ENCODE measurements at places on chromosomes 6 and 20.

- DNase-seq = no peak
Measured at GRCh38 chr6:3282476-3283236, 23.9 kb downstream of the PSMG4 start.

DNA sequence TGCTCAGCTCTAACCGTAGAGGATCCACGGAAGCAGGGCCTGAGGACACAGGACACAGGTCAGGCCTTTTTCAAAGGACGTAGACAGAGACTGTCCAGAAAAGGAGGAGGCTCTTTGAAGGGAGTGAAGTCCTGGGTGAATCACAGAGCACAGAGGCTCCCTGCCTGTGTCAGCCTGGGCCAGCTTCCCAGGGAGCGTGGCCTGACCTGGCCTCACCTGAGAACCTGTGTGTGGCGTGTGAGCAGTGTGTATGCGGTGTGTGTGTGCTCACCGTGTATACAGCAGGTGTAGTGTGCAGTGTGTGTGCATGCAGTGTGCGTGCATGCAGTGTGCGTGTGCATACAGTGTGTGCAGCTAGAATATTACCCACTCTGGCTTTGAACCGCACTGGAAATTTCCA is 56.0 kb upstream of the FNDC1 start:
- DNase-seq = no peak

GRCh38 chr20:57938158-57939108 is 228.6 kb upstream of the PMEPA1 start:
- no peak for DNase-seq

- DNase-seq = no peak
Measured at GRCh38 chr6:43089874-43090558, 13.9 kb downstream of the PTK7 start.

DNA sequence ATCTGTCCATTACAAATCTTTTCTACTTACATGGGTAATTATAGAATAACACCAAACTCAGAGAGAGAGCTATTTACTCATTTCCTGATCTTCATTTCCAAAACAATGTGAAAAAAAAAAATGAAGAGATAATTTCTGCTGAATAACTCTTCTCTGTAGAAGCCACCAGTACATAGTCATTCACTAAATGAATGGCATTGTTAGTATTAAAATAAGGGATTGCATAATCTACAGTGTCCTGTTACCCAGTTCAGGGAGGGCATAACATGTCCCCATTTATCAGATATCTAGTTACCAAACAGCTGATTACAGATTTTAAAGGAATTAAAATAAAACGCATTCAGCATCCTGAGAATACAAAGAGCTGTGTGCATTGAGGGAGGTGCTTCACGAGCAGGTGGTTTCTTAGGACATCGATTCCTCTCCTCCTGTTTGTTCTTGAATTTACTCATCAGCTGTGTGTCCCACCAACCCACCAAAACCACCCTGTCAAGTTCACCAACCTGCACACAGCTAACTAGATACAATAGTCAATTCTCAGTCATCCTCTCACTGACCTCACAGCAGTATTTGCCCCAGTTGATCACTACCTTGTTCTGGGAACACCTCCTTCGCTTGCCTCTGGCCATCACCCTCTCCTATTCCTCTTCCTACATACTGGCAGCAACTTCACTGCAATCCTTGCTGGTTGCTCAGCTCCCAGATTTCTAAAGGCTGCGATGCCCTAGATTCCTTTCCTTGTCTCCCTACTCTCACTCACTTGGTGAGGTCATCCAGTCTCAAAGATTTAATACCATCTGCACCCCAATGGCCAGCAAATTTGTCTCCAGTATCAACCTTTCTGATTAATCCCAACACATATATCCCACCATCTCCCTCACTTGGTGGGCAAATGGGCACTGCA is 18.7 kb downstream of the CNKSR3 start:
- no peak for DNase-seq

DNA sequence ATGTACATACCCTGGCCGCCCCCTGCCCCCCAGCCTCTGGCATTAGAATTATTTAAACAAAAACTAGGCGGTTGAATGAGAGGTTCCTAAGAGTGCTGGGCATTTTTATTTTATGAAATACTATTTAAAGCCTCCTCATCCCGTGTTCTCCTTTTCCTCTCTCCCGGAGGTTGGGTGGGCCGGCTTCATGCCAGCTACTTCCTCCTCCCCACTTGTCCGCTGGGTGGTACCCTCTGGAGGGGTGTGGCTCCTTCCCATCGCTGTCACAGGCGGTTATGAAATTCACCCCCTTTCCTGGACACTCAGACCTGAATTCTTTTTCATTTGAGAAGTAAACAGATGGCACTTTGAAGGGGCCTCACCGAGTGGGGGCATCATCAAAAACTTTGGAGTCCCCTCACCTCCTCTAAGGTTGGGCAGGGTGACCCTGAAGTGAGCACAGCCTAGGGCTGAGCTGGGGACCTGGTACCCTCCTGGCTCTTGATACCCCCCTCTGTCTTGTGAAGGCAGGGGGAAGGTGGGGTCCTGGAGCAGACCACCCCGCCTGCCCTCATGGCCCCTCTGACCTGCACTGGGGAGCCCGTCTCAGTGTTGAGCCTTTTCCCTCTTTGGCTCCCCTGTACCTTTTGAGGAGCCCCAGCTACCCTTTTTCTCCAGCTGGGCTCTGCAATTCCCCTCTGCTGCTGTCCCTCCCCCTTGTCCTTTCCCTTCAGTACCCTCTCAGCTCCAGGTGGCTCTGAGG is 7.6 kb downstream of the CDKN1A start:
- DNase-seq = no peak

GRCh38 chr20:62546606-62547005 is 70.8 kb upstream of the GATA5 start:
- no peak for DNase-seq

DNA sequence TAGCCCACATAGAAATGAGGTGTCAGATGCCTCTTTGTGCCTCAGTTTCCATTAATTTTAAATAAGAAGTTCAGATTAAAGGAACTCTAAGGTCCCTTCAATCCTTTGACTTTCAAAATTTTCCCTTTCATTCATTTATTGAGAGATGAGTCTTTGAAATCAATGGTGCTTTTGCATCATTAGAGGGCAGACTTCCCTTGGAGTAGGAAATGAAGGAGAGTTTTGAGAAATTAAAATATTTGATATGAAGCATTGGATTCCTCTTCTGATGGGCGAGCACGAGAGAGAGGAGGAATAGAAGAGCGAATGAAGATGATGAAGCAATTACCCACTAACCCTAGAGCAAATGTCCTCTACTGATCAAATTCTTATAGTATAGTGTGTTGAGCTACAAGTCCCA is 105.7 kb downstream of the EDN1 start:
- DNase-seq = no peak

- no peak for DNase-seq
Measured at GRCh38 chr20:4802527-4802926, 80.8 kb downstream of the PRND start.

DNA sequence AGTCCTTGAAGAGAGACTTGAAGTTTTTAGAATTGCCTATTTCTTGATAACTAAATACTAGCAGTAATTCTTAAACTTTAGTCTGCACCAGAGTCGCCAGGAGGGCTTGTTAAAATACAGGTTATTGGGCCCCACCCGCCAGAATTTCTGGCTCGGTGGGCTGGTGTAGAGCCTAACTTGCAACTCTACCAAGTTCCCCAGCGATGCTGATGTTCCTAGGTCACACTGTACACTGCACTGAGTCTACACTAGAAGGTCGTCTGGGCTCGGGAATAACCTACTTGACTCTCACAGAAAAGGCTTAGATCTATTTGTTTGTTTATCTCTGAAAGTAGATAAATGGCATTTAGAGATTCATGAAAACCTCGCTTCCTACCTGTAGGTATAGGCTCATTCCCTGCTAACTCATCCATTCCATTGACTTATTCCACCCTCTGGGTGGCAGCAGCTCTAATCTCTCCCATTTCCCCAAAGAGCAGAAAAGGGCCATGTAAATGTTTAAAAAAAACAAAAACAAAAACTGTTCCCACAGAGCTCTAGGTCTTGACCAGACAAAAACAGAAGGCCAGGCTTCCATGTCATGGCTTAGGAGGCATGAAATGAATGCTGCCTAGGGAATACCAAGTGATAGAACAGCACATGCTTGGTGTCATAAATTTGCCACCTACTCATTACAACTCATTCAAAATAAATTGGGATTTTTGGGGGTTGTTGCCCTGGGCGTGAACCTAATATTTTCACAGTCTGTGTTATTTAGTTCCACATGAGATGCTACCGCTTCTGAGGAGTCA is 292.1 kb downstream of the ADGB start:
- no peak for DNase-seq

DNA sequence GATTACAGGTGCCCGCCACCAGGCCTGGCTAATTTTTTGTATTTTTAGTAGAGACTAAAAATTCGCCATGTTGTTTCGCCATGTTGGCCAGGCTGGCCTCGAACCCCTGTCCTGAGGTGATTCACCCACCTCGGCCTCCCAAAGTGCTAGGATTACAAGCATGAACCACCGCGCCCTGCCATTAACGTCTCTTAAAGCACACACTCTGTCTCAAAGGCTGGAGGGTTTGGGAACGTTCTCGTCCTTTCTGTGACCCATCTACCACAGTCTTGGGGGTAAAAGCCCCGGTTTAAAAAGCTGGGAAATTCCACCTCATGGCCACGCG is 57.8 kb upstream of the ARID1B start:
- no peak for DNase-seq

DNA sequence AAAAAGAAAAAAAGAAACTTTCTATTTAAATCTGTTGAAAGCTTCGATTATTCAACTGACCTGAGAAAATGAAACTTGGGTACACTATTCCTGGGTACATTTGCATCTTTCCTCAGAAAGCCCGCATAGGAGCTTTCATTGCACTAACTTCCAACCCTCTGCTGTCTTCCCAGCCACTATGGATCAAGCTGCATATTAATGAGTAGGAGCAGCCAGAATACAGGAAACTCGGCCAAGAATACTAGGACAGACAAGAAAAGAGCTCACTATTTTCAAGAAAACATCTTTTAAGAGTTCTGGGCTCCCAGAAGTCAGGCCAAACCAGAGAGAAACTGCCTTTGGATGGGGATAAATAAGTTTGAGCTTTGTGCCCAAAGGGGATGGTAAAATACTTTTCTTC is 135.0 kb upstream of the CCDC28A start:
- no peak for DNase-seq

- DNase-seq = no peak
Measured at GRCh38 chr6:53926505-53926904, 131.7 kb downstream of the LRRC1 start.

DNA sequence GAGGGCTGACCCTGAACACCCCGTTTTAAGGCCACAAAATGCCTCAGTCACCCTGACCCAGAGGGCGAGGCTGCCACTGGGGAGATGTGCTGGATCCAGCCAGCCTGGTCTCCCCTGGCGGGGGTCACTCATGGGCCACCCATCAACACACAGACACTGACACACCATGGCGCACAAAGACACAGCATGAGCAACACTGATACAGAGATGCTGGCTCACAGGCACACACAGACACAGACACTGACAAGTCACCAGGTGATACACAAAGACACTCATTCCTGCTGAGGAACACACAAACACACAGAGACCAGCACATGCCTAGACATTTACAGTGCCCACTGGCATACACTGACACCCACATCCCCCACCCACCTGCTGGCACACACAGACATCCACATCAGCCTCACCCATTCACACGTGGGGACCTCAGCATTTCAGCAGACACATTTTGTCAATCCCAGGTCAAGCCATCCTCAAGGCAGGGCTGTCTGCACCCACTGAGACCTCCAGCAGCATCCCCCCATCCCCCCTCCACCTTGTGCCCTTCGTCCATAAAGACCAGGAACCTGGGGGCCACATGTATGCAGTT is 63.4 kb downstream of the MDGA1 start:
- no peak for DNase-seq

- DNase-seq = no peak
Measured at GRCh38 chr6:121161886-121162285, 172.4 kb downstream of the TBC1D32 start.

DNA sequence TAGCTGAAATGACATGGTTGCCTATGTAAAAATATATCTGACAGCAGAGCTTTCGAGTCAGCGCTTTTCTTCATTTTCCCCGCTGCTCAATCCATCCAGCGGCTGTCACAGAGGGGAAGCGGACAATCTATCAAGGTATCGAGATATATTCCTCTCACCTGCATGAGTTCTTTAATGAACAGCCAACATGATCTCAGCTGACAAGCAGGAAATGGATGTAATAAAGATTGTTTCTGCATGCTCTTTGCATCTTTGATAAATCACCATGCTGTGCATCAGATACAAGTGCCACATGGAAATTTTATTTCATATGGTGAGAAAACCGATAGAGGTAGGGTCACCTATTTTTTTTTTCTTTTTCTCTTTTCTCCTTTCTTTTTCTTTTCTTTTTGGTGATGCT is 602.3 kb upstream of the MMS22L start:
- no peak for DNase-seq

DNA sequence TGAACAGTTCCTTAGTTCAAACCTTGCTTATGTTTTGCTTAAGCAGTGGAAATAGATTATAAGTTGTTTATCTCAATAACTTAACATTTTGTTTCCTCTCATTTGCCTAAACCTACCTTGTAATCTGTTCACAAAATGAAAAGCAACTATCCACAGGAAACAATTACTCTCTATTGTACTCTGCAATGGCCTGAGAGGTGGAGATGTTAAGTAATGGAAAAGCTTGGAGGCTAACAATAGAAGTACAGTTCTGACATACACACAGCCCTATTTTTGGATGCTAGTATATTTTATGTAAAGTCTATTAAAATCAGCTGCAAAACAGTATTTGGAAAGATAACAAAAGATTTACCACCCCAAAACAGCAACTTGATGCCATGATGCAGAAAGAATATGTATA is 82.1 kb downstream of the TINAG start:
- no peak for DNase-seq

DNA sequence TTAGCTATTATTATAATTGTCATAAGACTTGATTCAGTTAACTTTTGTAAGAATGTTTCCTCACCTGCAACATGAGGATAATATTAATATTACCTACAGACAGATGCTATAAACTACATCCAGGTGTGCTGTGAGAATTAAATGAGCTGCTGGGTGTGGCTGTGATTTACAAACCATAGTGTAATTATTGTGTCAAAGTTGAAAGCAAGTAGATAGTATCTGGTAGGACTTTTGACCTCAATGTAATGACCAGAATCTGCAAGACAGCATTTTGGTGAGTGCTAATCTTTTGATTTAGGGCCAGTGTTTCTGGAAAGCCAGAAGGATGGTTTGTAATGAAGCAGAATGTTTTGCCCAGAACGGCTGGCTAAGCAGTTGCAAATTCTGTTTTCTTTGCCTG is 162.5 kb downstream of the TRMT11 start:
- no peak for DNase-seq

DNA sequence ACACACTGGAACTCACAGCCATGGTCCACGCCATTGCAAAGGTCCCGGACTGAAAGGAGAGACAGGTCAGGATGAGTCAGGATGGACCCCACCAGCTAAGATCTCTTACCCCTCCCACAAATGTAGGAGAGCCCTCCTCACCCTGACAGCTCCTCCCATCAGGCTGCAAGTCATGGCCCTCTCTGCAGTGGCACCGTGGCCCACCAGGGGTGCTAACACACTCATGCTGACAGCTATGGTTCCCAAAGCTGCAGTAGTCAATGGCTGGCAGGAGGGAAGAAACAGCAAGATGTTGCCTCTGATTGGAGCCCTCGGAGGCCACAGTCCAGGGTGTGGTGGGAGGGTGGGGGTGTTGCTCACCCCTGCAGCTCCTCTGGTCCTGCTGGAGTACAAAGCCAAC is 5.7 kb upstream of the RBPJL start:
- no peak for DNase-seq

GRCh38 chr20:33843050-33843449 is 31.9 kb downstream of the CHMP4B start:
- DNase-seq = no peak

All from CD8-positive, alpha-beta T cell (primary cell).